Activated T-cell treated with anti-CD3 and anti-CD28 coated beads, Interleukin-2, amount 50 U/mL, for 4 hours (primary cell): ENCODE measurements at places on chromosomes 3 and 15. TPM values are rescaled to one million over a fixed set of nuclear protein-coding genes. Genes with fewer than 3 reads are reported as not detected.

- DNase-seq: no peak
These were observed 22.9 kb downstream of the PDIA5 start for GRCh38 chr3:123089611-123090331.

DNA sequence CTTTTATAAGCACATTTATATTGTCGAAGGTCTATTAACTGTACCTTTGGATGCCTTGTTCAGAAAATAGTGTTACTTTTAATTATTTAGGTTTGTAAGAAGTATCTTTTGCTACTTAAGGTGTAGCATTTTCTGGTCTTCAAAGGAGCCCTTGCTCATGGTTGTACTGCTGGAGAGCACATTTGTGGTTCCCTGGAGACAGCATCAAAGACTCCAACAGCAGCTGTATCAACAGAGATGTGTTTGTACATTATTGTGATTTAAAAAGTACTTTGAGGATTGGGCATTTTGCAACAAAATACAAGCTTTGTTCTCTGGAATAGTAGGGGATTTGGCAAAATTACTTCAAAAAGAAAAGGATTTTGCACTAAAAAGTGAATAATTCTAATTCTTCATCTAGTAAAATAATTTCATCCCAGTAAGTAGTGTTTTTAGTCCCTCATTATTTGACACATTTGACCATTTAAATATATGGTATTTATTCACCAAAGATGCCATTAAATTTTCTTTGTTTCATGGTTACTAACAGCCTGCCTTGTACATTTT is 16.5 kb downstream of the TBC1D23 start:
- no peak for DNase-seq

- DNase-seq: no peak
These were observed 44.1 kb downstream of the KLHL25 start for GRCh38 chr15:85750319-85751290.

DNA sequence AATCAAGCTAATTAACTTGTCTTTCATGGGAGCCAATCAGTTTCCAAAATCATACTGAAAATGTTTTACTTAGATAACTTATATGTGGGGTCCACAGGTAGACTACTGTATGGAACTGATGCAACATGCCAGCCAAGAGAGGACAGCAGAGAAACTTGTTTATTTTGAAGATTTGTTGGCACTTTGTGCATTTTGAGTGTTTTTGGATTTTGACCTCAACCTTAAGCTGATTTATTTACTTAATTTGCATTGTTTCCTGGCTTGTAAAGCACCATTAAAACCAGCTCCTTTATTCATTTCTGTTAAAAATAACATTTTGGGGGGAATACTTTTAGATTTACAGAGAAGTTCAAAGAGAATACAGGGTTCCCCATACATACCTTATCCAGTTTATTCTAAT is 166.6 kb downstream of the MCTP2 start:
- DNase-seq: no peak

- DNase-seq: no peak
These were observed 409.6 kb upstream of the TBL1XR1 start for GRCh38 chr3:177606891-177607290.

- DNase-seq: no peak
These were observed 212.4 kb downstream of the TLE3 start for GRCh38 chr15:69885173-69885955.

DNA sequence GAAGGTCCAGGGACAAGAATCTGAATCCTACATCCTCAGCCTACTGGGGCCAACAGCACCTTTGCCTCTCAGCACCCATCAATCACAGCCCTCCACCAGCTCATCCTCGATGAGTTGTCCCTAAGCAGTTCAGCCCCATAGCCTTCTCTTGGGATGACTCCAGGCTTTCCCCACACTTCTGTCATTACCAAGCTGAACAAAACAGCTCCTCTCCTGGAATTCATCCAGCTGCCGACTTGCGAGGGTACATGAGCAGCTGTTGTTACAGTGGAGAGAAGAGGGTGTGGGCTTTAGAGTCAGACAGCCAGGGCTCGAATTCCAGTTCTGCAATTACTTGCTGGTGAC is 69.0 kb upstream of the THBS1 start:
- no peak for DNase-seq

DNA sequence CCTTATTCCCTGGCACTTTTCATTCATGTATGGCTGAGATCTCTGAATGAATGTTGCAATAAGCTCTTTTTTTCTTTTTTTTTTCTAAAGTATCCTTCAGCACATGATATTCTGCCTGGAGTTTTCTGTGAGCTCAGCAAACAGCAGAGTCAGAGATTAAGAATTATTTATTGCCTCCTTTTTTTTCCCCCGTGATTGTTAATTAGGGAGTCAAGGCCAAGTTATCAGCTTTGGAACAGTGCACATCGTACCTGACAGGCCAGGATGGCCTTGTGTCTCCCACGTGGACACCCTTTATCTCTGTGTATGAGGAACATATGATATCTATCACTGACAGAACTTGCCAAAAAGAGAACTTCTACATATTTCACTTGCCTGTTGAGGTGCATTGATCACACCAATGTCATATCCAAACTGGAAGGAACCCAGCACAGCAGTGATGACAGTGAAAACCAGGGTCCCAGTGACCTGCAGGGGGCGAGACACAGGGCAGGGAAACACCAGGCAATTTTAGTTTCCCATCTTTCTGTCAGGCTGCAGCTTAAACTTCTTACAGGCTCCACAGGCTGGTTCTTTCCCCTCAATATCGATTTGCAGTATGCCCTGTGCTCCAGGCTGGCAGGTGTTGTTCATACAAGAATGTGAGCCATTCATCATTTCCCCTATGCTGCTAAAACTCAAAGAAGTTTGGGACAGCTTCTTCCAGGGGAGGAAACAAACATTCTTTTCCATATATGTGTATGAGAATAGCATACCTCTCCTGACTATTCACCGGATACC is 8.2 kb downstream of the SLC2A2 start:
- no peak for DNase-seq

DNA sequence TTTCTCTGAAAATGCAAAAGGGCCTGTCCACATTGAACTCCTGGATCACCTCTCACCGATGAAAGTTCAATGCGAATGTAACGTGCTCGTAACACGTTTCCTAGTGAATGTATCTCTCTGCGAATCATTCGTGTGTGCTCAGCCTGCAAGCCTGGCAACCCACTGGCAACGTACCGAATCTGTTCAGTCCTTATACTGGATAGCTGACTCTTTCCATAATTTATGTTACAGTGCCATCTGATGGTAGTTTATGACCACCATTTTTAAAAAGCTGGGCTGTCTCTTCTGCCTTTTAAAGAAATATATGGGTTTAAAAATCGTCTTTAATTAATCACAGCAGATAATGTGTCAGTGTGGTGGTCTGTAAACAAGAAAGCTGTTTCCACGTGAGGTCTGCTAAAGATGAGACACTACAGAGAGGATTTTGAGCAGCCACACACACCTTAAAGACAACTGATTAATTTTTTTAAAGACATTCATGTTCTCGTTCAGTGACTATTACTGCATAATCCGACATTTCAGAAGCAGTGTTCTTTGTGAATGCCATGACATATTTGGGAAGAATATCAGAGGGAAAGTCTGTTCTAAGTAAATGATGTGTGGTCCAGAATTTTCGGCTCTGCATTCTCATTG is 69.4 kb upstream of the FOXP1 start:
- no peak for DNase-seq

Gene PPCDC
- 17.9 TPM for total RNA-seq

Gene CHCHD6
- 23.6 TPM for total RNA-seq
